ENCODE measurements at places on chromosomes 1 and 21.

DNA sequence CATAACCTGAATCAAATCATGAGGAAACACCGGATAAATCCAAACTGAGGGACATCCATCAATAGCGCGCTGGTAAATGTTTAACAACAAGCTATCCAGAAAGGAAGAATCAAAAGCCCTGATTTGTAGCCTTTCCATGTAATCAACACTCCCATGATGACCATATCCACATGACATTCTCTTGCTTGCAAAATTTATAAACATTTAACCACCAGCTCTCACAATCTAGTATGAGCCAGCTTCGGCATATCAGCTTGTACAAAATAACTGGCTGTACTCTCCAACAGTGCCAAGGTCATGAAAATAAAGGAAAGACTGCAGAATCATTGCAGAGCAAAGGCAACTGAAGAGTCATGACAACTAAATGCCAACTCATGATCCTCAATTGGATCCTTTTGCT is 15.7 kb downstream of the HSD11B1 start:
- DNase-seq = no peak

- DNase-seq = no peak
Measured at GRCh38 chr1:147611021-147611426, 59.3 kb downstream of the ACP6 start.

DNA sequence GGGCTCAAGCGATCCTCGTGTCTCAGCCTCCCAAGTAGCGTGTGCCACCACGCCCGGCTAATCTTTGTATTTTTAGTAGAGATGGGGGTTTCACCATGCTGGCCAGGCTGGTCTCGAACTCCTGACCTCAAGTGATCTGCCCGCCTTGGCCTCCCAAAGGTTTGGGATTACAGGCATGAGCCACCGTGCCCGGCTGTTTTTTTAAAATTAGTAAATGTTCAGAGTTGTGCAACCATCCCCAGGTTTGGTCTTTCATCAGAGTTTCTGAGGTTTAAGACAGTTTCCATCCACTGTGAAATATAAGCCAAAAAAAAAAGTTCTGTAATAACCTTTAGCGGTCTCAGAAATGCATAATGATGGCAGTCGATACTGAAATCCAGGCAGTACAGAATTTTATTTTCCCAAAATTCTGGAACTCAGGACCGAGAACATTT is 550 bp upstream of the SYT11 start:
- DNase-seq = no peak

GRCh38 chr21:29382030-29382654 is 83.4 kb downstream of the BACH1 start:
- DNase-seq = peak; percentile 64

DNA sequence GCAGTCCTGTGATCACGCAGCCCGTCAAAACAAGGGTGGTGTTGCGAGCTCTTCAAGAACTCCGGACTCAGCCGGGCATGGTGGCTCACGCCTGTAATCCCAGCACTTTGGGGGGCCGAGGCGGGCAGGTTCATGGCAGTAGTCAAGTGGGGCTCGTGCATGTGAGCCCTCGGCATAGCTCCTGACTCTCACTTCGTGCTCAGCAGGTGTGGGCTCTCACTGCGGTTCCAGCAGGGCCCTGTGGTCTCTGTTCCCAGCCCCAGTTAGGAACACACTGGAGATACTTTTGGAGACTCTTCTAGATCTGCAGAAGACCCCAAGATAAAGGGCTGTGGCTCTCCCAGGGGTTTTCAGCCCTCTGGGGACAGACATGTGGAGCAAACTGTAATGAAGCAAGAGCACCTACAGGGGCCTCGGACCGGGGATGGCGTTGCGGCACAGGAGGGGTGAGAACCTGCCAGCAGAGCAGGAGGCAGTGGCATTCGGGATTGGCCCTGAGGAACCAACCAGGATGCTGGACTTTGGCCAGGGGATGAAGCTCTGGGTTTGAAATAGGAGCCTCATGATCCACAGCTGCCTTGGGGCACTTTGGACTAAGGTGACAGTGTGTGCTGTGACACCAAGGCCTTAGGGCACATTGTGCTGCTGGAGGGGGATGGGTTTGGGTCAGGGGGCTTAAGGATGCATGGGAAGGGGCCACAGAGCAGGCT is 443.2 kb downstream of the CAMTA1 start:
- no peak for DNase-seq

- no peak for DNase-seq
Measured at GRCh38 chr1:193264313-193265065, 78.1 kb upstream of the B3GALT2 start.

DNA sequence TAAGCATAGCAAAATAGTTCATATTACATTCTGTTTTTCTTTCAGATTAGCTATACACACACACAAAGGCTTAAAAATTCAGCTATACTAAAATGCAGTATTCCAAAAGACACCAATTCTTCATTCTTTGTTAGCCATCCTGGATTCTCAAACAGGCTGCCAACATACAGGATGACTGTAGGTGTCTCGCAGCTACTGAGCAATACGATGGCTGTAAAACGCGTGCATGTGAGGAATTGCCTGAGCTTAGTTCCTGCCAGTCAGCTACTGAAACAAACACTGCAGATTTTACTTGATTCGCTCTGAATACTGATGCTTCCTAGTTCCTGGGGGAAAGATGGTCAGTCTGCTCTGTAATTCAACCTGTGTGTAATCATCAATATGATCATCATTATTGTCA is 24.7 kb upstream of the HMGN1 start:
- no peak for DNase-seq
